ENCODE measurements at places on chromosomes 12 and 14.

GRCh38 chr12:65192963-65193516 lies 23.7 kb downstream of the LEMD3 start:
- DNase-seq, result no peak

DNA sequence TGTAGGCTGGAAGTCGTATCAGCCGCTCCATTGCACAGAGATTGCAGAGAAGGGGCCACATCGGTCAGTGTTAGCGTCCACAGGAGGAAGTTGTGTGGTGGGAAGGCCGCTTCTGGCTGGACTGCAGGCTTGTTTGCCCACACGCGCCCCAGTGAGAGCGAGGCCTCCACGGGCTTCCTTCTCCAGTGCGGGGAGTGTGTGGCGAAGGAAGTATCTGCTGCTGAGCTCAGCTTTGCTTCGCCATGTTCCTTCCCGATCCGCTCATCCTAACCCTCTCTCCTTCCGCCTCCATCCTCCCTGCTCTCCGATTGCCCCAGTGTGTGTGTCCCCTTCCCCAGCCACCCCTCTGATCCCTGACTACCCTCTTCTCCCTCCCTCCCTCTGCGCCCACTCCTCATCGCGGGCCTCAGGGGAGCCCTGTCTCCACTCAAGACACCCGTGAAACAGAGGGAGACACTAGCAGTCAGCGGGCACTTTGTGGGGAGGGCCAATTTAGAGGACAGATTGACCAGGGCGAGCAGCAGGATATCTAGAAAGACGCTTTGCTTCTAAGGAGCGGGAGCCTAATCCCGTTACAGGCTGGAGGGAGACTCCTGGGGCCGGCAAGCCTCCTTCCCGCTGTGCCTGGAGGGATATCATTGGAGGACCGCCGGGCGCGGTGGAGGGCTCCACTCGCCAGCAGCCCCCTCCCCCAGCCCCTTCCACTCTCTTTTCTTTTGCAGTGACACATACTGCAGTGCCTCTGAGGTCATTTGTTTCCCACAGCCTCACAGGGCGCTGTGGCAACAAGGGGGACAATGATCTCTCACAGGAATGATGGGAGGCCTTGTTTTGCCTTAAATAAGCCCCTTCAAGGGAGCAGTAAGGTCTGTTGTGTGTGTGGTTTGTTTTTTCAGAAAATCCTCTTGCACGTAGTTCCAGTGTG lies 428.8 kb downstream of the ZFP36L1 start:
- no peak for DNase-seq

GRCh38 chr14:104821229-104821945 lies 20.5 kb downstream of the ZBTB42 start:
- DNase-seq, result no peak

- DNase-seq, result no peak
These were observed 32.5 kb downstream of the MMP17 start for GRCh38 chr12:131860472-131861260.

- DNase-seq, result peak; percentile 48
These were observed 43.4 kb downstream of the RNF34 start for GRCh38 chr12:121443193-121443870.

- DNase-seq, result no peak
These were observed 36.4 kb upstream of the C14orf180 start for GRCh38 chr14:104542871-104543830.

- no peak for DNase-seq
These were observed 69.9 kb downstream of the FOXN4 start for GRCh38 chr12:109239179-109239578.

GRCh38 chr12:15205341-15206010 lies 15.7 kb downstream of the RERG start:
- no peak for DNase-seq

- no peak for DNase-seq
These were observed 430.2 kb upstream of the SEL1L start for GRCh38 chr14:81963846-81964245.

Data from stimulated activated CD8-positive, alpha-beta memory T cell treated with anti-CD3 and anti-CD28 coated beads, Interleukin-7, amount 100 ng/mL, for 24 hours (primary cell).